WTC11 (cell line): ENCODE measurements at places on chromosomes 12 and 14.

DNA sequence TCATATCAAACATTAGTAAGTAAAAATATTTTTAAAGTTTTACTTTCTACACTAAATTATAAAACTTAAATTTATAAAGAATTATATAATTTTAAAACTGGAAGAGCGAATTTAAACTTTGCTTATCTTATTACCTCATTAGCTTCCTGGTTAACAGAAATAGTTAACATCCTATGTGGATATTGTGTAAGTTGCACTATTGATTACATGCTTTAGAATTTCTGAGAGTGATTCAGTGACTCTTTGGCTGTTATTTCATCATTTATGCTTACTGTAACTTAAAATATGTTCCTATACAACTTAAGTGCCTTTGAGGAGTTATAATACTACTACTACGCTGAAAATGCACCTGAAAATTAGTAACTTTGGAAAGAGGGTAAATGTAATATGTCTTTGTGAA lies 101.4 kb downstream of the FOXA1 start:
- DNase-seq, result no peak

GRCh38 chr12:93892423-93893268 lies 215.5 kb downstream of the CRADD start:
- DNase-seq, result no peak

DNA sequence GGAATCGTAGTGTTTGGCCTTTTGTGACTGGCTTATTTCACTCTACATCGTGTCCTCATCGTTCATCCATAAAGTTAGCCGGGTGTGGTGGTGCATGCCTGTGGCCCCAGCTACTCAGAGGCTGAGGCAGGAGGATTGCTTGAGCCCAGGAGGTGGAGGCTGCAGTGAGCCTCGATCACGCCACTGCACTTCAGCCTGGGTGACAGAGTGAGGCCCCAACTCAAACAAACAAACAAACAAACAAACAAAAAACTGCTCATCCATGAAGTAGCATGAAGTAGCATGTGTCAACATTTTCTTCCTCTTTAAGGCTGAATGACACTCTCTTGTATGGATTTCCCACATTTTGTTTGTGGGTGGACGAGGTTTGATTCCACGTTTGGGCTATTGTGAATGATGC lies 44.0 kb upstream of the MEG3 start:
- no peak for DNase-seq

DNA sequence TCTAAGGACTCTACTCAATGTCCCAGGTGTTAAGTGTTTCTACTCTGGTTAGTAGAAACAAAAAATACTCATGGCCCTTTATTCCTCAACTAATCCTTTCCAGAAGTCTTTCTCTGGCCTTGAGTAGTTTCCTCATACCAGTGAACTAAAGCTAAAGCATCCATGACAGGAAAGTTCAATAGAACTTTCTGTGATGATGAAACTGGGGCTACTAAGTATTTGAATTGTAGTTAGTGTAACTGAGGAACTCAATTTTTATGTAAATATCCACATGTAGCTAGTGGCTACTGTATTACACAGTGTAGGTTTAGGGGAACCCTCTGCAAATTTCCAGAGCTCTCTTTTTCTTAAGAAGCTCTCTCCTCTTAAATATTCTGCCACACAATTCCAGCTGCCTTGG lies 63.7 kb downstream of the R3HDM2 start:
- no peak for DNase-seq

- no peak for DNase-seq
Observed at GRCh38 chr12:24738441-24738840, 210.5 kb downstream of the BCAT1 start.

GRCh38 chr12:89684136-89684535 lies 24.5 kb downstream of the ATP2B1 start:
- DNase-seq, result no peak

GRCh38 chr12:130331146-130331545 lies 6.5 kb upstream of the PIWIL1 start:
- no peak for DNase-seq

DNA sequence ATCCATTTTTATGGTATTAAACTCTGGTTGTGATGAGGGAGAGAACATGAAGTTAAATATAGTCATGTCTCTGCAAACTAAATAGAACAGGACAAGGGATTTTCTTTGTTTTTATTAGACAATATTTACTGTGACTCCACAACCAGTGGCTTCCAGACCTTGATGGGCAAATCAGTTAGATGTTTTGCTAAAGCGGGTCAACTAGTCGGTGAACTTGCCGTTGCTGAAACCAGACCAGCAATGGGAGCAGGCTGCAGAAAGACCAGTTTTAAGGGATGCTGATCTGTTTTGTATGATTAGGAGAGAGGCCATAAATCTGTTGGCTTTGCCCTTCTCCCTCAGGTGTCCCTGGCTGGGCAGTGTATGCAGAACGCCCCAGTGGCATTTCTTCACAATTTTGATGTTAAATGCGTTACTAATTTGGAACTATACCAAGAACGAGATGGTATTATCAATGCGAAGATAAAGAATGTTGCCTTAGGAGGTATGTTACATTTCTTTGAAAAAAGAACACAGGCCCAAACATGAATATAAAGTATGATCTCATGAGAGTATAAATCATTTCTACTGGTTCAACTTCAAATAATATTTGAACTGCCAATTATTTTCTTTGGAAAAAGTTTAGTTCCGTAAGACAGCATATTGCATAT lies 19.4 kb downstream of the TCTN2 start:
- no peak for DNase-seq

DNA sequence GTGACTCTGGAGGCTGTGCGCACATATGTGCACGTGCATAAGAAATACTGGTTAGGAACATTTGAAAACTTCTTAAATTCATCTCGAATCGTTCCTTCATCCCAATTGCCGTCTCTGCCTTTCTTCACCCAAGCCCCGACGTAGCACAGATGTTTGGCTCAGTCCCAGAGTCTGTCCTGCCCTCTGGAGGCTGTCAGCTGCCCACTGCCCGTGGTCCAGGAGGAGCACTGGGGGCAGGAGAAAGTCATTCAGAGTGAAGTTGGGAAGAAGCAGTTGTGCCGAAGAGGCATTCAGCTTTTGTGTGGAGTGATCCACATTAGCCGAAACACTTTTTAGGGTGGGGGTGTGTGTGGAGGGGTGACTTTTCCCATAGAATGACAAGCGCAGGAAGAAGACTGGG lies 124.9 kb downstream of the TSPAN9 start:
- DNase-seq, result no peak

DNA sequence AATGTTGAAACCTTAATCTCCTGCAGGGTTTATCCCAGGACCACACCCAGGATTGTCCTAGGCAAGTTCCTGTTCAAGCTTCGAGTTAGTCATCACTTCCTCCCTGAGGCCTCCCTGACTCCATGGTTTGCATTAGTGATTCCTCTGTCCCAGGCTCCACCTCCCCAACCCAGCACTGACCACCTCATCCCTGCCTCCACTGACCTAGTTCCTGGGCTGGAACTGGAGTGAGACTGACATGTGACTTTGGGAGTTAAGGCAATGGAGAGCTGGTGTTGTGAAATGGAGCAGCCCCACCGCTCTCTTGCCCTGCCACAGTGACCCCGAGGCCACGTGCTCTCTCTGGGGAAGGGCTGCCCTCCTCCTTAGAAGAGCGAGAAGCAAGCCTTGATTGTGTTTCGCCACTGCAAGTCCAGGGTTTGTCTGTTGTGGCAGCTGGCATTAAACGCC lies 15.8 kb upstream of the DTX1 start:
- DNase-seq, result no peak

DNA sequence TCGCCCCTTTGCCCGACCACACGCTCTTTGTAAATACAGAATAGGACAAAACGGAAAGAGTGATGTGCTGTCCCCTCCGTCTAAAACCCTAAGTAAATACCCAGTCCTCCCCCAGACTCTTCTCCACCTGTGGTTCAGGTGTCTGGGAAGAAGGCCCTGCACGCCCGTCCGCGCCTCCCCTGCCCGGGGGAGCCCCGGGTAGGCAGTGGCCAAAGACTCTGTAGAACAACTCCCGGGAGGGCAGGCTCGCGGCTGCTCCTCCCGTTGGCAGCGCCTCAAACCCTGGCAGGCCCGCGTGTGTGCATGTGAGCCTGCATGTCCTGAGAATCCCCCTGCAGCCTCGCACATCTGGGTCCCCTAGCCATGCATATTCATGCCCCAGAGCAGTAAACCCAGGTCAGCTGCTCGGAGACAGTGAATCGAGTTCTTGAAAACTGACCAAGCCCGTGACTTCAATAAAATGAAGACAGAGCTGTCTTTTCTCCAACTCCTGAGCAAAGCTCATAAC lies 165.8 kb downstream of the MON2 start:
- peak; percentile 61 for DNase-seq

GRCh38 chr12:50074936-50075807 lies 10.0 kb upstream of the SMARCD1 start:
- DNase-seq, result peak; percentile 93

GRCh38 chr14:72512925-72513324 lies 381.0 kb downstream of the DPF3 start:
- DNase-seq, result no peak
